NCI-H2029 treated with DMSO at 0.1 percent for 48 hours (cell line): ENCODE measurements at places on chromosomes 4 and X.

DNA sequence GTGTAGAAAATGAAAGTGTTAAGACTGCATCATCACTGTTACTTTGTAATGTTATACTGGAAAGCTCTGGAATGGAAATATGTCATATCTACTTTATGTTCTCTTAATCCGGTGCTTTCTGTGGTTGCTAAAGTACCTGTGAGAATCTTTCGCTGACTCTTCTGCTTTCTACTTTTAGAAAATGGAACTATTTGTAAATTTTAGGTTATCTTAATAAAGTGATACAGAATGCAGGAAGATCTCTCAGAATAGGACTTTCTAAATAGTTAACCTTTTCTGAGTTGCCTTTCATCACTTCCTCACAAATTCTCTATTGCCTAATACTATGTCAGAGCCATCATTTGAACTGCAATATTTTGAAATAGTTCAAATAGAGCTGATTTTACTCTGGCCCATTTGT is 69.3 kb downstream of the BMP2K start:
- DNase-seq, result no peak

GRCh38 chr4:73137121-73137520 is 67.6 kb upstream of the COX18 start:
- no peak for DNase-seq

DNA sequence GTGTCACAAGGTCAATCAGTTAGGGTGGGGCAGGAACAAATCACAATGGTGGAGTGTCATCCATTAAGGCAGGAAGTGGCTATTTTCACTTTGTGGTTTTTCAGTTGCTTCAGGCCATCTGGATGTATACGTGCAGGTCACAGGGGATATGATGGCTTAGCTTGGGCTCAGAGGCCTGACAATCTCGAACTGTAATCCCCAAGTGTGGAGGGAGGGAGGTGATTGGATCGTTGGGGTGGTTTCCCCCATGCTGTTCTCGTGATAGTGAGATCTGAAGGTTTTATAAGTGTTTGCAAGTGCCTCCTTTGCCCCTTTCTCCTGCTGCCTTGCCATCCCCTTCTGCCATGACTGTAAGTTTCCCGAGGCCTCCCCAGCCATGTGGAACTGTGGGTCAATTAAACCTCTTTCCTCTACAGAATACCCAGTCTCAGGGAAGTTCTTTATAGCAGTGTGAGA is 36.7 kb upstream of the STS start:
- no peak for DNase-seq

DNA sequence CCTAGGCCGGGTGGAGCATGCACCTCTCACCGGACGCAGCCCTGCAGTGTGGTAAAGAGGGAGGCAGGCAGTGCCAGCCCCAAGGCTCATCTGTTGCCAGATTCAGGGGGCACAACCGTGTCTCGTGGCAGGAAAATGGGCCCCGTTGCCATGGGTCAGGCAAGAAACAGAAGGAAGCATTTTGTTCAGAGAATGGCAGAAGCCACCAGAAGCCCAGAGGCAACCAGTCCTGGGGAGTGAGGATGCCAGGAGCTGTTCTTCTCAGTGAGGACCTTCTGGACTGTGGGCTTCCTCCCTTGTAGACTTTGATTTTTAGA is 12.5 kb upstream of the UVSSA start:
- no peak for DNase-seq

GRCh38 chr4:77816546-77816945 is 2.6 kb downstream of the CNOT6L start:
- DNase-seq, result no peak
